ENCODE measurements at places on chromosomes 12 and 14.

DNA sequence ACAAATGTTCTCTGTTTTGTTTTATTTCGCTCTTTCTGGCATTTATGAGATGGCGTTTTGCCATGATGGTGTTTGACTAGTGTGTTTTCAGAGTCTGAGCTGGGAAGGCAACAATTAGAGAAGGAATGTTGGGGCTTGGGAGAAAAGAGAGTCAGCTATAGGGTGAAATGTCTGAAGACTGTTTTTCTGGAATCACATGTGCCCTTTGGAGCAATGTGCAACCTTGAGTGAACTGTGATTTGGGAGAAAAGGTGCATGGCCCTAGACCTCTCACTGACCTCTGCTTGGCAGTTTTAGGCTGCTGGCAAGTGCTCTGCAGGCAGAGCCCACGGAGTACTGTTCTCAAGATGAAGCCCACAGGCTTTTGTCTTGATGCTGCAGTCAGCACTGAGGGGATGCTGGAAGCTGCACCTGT, 379.9 kb upstream of the PDE3A start:
- no peak for DNase-seq

DNA sequence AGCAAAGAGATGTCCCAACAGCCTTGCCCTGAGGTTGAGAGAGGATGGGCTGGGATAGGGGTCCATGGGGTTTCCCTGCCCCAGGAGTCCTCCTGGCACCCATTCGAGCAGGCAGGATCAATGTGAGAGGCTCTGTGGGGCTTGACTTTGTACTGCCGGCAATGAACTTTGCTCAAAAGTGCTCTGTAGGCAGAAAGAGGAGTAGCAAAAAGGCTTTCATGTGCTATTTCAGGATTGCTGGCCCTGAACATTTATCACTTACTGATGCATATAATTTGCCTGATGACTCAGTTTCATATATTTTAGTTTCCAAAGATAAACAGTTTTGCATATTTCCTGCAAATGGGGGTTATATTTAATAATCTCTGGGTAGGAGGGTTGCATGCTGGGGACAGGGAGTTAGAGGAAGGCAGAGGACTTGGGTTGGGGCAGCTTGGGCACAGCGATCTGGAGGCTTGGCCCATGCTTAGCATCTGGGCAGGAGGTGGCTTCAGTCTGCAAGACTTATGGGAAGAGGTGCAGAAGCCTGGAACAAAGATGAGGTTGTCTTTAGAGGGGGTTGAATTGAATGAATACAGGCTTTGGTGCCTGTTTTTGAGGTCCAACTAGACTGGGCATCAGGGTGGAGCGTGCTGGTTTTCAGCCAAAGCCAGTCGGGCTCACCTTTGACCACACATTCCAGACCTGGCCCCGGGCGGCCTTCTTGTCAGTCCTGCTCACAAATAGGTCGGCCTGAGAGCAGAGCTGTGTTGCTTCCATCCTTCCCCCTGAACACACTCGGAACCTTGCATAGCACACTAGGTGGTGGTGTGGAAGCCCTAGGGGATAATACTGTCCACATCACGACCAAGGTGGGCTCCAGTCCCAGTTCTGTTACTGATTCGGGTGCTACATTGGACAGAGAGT, 101.4 kb downstream of the PAPOLA start:
- no peak for DNase-seq

GRCh38 chr12:20150835-20151422, 217.4 kb upstream of the PDE3A start:
- no peak for DNase-seq

GRCh38 chr12:6272300-6273204, 37.9 kb upstream of the PLEKHG6 start:
- peak; percentile 45 for DNase-seq

DNA sequence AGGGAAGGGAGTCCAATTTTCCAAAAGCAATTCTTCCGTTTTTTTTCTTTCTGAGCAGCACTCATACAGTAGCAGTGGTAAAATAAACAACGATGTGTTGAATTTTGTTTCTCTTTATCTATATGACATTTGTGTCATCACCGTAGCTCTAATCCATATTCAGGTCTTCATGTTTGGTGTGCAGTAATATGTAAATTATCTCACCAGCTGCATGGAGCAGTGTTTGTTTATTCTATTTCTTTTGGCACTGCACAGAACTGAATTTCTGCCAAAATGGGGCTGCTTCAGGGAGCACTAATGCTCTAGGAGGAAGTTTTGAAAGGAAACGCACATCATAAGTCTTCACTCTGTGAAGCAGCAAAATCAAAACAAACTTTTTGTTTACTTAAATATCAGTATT, 130.0 kb upstream of the NPAS3 start:
- DNase-seq: no peak

DNA sequence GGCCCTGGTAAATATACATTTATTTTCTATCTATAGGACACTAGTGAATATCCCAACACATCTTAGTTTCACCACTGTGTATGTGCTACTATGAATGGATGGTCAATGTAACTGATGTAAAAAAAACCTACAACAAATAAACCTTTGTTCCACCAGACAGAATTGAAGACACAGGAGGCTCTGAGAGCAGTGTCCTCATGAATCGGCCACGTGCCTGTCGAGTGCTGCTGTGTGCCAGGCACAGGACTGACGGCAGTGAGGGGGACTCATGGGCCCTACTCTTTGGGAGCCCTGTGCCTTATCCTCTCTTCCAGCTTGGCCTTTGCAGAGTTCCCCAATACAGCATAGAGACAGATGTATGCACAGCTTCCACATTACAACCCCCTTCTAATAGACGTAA, 18.2 kb downstream of the CINP start:
- DNase-seq: no peak

DNA sequence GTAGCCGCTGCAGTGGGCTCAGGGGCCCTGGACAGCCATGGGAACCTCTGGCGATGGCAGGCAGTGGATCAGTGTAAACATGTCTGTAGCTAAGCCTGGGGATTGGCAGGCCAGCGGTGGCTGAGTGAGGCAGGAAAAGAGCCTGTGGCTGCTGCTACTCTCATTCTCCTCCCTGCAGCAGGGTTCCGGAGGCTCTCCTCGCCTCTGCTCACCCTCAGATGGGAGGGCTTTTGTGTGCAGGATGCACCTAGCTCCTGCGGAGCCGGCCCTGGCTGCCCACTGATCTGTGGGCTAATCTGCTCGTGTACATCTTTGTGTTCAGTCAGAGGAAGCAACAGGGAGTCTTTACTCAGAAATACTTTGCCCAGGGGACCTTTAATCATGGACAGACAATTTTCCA, 59.5 kb downstream of the GALNT8 start:
- no peak for DNase-seq

DNA sequence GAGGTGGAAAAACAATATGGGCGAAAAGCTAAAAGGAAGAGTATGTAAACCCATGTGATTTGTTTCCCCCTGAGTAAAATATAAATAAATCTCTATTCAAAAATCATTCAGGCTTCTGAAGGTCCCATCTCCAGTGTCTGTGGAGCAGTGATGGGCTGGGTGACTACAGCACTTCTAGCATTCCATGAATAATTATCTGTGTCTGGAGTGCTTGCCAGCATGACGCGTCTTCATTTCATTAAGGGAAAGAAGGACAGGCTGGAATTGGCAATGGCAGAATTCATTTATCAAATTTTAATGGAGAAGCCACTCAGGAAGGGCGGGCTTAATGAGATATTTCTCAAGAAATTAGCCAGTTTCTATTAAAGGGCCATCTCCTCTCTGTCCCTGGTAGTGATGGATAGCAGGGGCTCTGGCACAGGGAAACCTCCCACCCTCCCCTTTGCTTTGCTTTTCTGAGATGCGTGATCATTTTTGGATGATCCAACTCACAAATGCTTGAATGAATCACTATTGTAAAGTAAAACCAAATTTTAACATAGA, 916.3 kb upstream of the SEL1L start:
- no peak for DNase-seq

GRCh38 chr14:46323404-46323762, 328.2 kb downstream of the RPL10L start:
- no peak for DNase-seq

- no peak for DNase-seq
Measured at GRCh38 chr14:99272899-99273765, 1.1 kb upstream of the BCL11B start.

GRCh38 chr14:71711619-71712018, 220.6 kb upstream of the RGS6 start:
- DNase-seq: no peak

- DNase-seq: no peak
Measured at GRCh38 chr14:101408077-101408831, 153.0 kb upstream of the DIO3 start.

DNA sequence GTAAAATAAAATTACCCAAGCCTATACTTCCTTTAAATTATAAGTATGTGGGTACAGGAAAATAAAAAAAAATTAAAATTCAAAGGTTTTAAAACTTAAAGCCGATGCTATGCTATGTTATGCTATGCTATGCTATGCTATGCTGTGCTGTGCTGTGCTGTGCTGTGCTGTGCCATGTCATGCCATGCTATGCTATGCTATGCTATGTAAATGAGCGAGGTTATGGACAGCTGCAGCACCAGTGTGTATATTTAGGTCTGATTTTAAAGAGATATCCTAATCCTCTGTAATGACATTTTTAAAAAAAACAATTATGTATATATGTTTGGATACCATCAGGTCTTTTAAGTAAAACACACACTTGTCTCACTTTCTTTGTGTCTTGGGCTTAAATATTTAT, 1822.0 kb upstream of the SEL1L start:
- no peak for DNase-seq

DNA sequence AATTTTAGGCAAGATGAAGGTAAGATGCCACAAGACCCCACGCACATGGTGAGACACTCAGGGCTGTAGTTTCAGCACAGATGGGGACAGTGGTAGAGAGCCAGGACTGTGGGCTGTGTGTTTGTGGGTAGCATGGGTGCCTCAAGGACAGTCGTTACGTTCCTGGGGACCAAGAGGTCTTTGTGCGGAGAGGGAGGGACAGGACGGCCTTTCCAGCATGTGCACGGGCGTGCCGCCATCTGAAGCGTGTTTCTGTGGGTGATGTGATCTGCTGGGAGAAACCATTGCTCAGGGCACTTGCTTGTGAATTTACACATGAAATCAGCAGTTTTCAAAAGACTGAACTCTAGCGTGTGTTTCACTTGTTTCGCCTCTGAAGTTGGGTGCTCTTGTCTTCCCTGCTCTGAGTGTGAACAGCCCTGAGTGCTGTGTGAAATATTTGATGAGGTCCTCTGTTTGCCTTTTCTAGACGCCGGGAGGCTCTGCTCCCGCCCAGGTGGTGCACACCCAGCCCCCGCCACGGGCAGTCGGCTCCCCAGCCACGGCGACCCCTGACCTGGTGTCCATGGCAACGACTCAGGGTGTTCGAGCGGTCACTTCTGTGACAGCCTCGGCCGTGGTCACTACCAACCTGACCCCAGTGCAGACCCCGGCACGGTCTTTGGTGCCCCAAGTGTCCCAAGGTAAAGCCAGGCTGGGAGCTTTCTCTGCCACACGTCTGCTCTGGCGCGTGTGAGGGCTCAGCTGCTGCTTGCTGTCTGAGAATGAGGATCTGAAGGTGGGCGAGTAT, 82.3 kb downstream of the DDX51 start:
- DNase-seq: no peak

- no peak for DNase-seq
Measured at GRCh38 chr14:100410056-100410565, 87.0 kb downstream of the SLC25A47 start.

GRCh38 chr12:106147956-106148355, 9.2 kb upstream of the NUAK1 start:
- no peak for DNase-seq

GRCh38 chr14:105376521-105377440, 21.6 kb upstream of the TEX22 start:
- no peak for DNase-seq

DNA sequence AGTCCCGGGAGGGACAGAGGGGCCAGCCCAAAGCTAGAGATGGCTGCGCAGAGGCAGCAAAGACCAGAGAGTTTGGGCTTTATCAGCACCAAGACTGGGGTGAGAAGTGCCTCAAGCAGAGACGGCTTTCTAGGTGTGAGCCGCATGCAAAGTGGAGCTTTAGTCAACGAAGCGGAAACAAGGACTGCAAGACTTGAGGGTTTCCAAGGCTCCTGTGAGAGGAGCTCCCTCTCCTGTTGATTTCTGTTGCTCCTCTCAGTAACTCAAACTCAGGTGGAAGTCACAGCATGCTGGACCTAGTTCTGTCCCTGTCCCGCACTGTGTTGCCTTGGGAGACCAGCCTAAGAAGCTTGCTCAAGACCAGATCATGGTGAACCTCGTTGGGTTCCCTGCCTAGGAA, 327.8 kb downstream of the MED13L start:
- no peak for DNase-seq

DNA sequence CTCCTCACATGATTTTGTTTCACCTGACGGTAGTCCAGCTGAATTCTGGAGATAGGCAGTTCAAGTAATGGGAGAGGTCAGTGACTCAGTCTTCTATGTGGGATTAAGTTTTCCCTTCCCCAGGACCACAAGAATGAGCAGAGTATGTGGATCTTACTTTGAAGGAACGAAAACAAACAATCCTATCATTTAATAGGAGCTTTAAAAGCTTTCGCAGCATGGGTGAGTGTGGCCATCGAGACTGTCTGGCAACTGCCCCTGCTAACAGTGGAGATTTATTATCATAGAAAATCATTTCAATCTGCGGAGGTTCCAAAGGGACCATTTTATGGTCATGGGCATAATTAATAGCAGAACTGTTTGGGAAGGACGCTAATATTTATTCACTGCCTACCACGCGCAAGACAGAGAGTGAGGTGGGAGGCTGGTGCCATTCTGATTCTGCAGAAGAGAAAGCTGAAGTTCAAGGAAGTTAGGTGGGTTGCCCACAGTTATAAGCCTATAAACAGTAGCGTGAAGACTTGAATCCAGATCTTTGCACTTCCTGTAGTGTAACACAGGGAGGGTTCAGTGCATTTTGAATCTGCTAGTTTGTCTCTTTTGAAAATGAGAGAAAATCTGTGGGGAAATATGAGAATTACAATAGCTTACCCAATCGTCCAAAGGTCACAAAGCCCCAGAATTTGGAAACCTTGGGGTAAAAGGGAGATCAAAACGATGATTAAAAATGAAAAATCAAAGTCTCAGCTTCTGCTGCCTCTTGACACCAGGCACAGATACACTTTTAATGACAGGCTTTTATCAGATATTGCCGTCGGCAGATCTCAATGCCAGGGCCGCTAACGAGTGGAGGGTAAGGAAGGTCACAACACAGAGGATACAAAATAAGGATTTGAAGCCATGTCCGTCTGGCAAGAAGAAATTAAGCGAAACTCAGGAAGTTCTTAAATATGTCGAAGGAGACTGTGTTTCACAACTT, 209.6 kb downstream of the CRADD start:
- DNase-seq: no peak
